Fibroblast of skin of left biceps (primary cell): ENCODE measurements at places on chromosomes 3 and 15.

- no peak for DNase-seq
Observed at GRCh38 chr3:197149528-197149927, 119.9 kb upstream of the MELTF start.

DNA sequence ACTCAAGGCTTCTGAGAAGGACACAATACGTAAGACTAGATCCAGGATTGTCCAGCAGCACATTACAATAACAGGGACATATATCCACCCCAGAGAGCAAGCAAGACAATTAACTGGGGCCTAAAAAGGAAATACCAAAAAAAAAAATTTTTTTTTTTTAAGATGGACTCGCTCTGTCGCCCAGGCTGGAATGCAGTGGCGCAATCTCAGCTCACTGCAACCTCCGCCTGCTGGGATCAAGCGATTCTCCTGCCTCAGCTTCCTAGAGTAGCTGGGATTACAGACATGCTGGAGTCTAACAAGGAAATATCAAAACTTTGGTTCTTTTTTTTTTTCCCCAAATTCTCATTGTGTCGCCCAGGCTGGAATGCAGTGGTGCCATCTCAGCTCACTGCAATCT, 28.8 kb upstream of the IMPDH2 start:
- no peak for DNase-seq

DNA sequence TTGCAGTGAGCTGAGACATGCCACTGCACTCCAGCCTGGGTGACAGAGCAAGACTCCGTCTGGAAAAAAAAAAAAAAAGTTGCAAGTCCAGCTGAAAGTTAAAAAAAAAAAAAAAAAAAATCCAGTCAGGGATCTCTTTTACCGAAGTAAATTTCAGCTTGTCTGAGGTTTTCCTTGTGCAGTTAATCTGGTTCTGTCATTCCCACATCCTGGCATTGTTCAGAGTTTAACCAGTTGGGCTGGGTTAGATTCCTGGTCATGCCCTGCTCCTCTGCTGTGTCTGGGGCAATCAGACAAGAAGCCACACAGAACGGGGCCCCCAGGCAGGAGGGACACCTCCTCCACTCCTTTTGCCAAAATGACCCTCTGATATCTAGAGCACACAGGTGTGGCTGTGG, 84.1 kb upstream of the KLHL25 start:
- DNase-seq = no peak

GRCh38 chr15:69713726-69714559, 261.3 kb downstream of the RPLP1 start:
- no peak for DNase-seq

- DNase-seq = no peak
Observed at GRCh38 chr3:170205302-170205701, 16.9 kb upstream of the PRKCI start.

DNA sequence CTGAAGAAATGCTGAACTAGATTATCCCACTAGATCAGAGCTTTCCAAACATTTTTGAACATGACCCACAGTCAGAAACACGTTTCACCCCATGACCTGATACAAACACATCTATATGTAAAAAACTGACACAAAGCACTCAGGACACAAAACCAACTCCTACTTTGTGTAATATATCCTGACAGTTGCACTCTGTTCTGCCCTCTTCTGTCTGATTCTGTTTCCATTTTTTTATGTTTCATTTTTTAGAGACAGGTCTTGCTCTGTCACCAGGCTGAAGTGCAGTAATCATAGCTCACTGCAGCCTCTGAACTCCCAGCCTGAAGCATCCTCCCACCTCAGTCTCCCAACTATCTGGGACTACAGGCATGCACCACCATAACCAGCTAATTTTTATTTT, 15.8 kb upstream of the RFTN1 start:
- no peak for DNase-seq

DNA sequence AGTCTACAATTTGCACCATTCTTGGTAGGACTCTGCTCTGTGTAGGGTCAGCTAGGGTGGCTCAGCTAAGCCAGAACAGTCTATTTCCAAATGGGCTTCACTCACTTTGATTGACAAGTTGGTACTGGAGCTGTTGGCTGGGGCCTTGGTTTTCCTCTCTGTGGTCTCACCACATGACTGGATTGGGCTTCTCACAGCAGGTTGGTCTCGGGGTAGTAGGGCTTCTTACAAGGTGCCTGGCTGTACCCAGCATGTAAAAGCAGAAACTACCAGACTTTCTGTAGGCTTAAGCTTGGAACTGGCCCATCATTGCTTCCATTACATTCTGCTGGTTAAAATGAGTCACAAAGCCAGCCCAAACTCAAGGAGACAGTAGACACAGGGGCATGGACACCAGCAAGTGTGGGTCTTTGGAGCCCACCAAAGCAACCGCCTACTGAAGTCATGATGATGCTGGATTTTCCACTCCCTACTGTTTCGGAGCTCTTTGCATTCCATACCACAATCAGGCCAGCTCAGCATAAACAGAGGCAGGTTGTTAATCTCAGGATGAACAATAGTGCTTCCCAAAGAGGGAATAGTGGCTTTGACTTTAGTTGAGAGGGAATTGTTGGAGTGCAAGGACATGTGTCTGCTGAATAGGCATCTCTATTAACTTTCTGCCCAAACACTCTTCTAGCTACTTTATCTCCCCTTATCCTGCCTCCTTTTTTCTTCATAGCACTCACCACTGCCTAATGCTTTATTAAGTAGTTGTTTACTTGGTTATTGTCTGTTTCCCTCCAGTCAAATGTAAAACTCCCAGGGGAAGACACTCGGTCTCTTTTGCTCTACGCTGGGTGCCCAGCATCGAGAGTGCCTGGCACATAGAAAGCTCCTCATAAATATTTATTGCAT, 78.0 kb upstream of the RARB start:
- DNase-seq = no peak

DNA sequence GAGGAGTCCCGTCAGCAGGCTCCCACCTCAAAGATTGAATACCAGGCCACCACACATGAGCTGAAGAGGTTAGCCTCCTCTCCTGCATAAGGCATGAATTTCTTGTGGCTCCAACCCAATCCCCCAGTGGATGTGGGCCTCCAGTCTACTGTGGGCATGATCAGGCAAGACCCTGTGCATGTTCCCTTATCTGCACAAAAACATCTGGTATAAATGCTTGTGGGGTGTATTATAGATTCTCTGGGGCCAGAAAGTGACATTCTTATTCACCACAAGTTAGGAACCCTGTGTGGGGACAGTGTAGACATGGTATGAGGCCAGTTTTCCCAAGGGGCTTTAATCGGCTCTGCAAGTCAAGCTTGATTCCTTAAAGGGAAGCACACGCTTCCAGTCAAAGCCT, 18.2 kb upstream of the UBP1 start:
- no peak for DNase-seq

DNA sequence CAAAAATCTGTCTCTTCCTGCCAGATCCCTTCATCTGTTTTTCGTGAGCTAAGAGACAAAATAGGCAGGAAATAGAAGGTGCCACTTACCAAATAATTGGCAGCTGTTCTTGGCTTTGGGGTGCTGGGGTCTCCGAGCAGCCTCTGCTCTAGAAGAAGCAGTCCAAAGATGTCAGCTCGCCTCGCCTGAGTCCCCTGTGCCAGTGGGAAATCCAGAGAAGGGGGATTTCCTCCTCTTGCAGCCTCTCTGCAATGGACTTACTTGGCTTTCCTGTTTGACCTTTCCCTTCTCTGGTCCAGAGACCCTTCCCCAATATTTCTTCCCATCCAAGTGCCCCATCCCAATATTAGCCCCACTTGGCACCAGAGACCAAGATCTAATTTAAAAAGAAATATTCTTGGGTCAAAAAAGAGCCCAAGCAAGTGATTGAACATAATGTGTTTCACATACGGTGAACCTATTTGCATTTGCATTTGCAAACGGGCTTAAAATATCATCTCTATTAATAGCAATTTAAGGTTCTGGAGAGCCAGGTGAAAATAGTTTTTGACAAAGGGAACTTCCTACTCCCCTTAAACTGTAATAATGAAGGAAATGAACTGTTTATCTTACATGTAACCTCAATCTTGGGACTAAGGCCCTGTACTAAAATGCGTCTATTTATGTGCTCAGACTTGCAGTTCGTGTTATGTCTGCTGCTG, 23.2 kb downstream of the CD86 start:
- DNase-seq = no peak

GRCh38 chr3:197283045-197283444, 15.4 kb downstream of the DLG1 start:
- no peak for DNase-seq

- no peak for DNase-seq
Observed at GRCh38 chr3:16514021-16514700, 662 bp upstream of the RFTN1 start.

GRCh38 chr3:40179016-40179415, 130.5 kb upstream of the EIF1B start:
- peak; percentile 29 for DNase-seq

GRCh38 chr3:151478335-151478697, 17.5 kb upstream of the IGSF10 start:
- no peak for DNase-seq

DNA sequence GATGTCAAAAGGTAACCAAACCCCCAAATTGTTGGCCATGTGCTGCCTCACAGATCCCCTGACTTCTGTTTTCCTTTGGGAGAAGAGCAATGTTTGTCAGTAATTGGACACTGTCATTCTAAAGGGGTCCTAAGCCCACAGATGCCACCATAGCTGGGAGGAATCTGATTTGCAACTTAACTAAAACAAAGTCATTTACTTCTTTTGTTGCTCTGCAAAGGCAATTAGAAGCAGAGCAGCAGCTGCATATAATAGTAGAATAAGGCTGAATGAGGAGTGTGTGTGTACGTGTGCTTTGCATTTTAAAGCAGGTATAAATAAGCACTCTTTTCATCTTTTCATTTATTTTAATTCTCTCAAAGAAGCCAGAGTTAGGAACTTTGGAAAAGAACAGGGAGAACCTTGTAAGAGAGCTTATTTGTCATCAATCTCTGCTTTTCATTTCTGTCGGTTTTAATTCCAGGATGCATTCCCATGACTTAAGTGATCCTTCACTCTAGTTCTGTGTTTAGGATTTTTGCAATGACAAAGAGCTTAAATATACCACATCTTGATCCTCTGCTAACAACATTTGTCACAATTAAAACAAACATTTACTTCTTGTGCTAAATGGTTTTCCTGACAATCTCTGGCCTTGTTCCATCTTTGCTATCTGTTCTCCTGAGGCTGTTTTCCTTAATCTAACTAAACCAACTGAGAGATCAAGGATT, 530.2 kb upstream of the CBLB start:
- no peak for DNase-seq

DNA sequence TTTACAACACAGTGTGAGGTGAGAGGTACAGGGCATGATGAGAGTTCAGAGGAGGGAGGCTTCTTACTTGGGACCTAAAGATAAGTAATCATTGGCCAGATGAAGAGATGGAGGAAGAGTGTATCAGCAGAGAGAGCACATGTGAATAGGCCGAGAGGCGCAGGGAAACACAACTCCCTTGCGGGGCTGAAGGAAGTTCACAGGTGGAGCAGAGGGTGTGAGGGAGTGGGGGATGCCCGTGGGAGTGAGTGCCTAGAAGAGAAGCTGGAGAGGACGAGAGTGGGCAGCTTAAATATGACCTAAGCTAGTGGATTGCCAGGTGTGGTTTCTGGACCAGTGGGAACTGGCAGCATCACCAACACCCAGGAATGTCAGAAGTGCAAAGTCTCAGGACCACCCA, 98.2 kb upstream of the TBC1D5 start:
- no peak for DNase-seq

DNA sequence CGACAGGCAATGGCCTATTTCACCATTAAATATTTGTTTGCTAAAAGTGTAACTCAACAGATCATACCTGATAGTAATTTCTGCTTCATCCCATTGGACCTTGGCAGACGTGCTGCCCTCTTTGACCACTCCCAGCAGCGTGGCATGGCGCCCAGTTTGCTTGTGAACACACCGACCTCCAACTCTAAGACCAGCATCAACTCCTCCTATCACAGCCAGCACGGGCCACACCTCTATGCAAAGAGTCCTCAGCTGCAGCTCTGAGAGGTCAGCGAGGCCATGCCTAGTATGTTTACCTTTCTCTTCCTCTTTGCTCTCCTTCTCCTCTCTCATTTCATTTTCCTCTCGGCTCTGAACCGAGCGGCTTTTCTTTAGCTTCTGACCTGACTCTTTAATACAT, 80.6 kb downstream of the FBXL22 start:
- DNase-seq = no peak

DNA sequence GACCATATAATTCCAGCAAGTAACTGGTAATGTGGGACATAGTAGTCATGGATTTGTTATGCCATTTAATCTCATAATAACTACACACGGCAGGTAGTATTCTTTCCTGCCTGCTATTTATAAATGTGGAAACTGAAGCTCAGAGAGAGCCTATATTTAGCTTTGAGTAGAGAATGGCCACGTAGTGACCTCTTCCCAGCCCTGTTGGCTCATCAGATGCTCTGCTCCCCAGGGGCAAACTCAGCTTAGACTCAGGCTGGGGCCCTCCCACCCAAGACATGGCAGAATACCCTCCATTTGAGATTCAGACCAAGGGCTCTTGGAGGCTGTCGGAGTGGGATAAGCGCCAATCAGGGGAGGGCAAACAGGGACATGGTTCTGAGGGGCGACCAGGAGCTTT, 17.3 kb upstream of the HDAC11 start:
- DNase-seq = no peak

- DNase-seq = peak; percentile 74
Observed at GRCh38 chr15:38148471-38148870, 104.2 kb upstream of the SPRED1 start.

DNA sequence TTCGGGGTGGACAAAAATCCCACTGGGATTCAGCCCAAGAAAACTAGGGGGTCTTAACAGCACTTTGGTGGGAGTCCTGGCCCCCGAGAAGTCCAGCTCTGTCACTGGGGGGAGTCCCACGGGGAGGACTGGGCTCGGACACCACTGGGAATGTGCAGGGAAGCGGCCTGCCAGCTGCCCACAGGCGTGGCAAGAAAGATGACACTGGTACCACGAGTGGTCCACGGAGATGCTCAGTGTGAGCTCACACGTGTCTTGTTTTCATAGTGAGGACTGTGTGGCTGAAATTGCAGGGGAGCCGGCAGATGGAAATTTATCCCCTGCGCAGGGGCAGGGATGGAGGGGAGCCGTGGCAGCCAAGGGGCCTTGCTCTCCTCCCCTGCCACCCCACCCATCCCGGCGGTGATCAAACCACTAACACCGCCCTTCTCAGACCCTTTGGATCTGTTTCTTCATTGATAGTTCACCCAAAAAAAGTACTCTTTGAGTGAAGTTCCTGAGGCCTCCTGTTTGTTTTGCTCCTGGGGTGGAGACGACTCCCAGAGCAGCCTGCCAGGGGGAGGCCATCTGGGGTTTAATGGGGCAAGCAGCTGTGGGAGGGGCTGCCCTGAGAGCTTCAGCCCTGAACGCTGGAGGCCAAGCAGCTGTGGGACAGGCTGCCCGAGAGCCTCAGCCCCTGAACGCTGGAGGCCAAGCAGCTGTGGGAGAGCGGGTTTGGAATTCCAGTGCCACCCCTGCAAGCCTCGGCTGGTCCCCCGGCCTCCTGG, 130.9 kb downstream of the LRRK1 start:
- no peak for DNase-seq

- DNase-seq = no peak
Observed at GRCh38 chr3:69698728-69699127, 40.5 kb upstream of the MITF start.
